Activated CD8-positive, alpha-beta T cell treated with anti-CD3 and anti-CD28 coated beads, Interleukin-2, amount 10 ng/mL, durations not matched to agents 7 days and 5 days (primary cell): ENCODE measurements at places on chromosomes 7 and 10. TPM values are rescaled to one million over a fixed set of nuclear protein-coding genes. Genes with fewer than 3 reads are reported as not detected.

Gene PRKAR1B
- 58.2 TPM for total RNA-seq

Gene SSBP1
- total RNA-seq: 138 TPM

Gene ZNF804B
- not detected for total RNA-seq

Gene CHST3
- not detected for total RNA-seq

Gene SNCG
- total RNA-seq: not detected

Gene MINDY4
- 1.5 TPM for total RNA-seq

Gene C10orf62
- not detected for total RNA-seq

Gene NODAL
- total RNA-seq: not detected

Gene LRRC18
- total RNA-seq: 0.16 TPM

Gene PLXDC2
- total RNA-seq: 0.05 TPM

Gene HPS1
- 85.2 TPM for total RNA-seq

Gene FOXI2
- not detected for total RNA-seq

Gene EPHB6
- total RNA-seq: 7.0 TPM

- no peak overlapping the region for H3K4me3 ChIP-seq
- no peaks in the 10 kb centered on the region for H3K4me1 ChIP-seq
- no peaks in the 10 kb centered on the region for H3K36me3 ChIP-seq
- peaks cover 14% of the 10 kb centered on the region for H3K27me3 ChIP-seq
- no peak overlapping the region for H3K27ac ChIP-seq
Observed at GRCh38 chr10:97895915-97896314, 46.3 kb downstream of the GOLGA7B start.

GRCh38 chr10:37703114-37703513 is 154.3 kb downstream of the ZNF248 start:
- H3K4me3 ChIP-seq: no peak overlapping the region
- no peaks in the 10 kb centered on the region for H3K36me3 ChIP-seq
- H3K4me1 ChIP-seq: no peaks in the 10 kb centered on the region
- no peak overlapping the region for H3K27ac ChIP-seq

DNA sequence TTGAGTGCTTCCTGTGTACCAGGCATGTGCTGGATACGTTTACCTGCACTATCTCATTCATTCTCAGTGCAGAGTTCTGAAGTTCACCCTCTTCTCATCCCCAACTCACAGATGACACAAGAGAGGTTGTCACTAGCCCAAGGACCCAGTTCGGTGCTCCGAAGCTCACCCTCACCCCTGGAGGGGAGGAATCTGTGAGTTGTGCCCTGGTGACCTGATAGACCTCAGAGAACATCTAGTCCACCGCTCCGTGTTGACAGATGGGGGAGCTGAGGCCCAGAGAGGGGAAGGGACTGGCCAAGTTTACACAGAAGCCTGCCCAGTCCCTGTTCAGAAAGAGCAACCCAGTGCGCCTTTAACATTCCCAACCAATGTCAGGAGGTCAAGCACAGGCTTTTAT is 44.8 kb upstream of the EMX2 start:
- DNase-seq: no peak
- H3K27ac ChIP-seq: no peak overlapping the region
- H3K27me3 ChIP-seq: peaks cover 20% of the 10 kb centered on the region
- H3K4me1 ChIP-seq: no peaks in the 10 kb centered on the region
- H3K4me3 ChIP-seq: no peak overlapping the region

DNA sequence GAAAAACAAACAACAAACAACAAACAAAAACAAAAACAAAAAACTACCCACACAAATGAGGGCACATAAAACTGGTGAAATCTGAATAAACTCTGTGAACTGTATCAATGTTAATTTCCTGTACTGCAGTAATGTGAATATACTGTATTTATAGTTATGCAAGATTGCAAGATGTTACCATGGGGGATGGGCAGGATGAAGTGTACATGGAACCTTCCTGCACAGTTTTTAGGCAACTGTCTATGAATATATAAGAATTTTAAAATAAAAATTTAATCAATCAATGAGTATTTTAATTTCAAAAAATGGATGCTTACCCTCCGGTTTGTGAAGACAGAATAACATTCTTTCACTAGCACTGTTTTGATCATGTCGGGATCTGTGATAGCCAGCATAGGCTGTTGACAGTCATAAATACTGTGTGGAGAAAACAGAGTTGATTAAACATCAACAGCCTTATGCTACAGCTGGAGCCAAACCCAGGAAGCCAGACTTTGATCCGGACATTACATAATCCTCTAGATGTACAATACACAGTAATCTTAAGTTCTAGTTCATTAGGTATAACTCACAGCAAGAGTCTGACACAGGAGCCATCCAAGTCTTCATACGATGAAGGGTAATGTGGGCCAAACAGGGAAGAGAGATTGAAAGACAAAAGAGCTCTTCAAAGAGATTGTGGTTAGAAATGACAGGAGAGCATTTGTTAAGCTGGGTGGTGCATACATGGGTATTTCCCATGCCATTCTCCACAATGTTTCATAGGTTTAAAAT is 14.8 kb downstream of the CYP3A7 start:
- no peaks in the 10 kb centered on the region for H3K27me3 ChIP-seq
- no peak overlapping the region for H3K4me3 ChIP-seq
- DNase-seq: no peak
- no peak overlapping the region for H3K27ac ChIP-seq
- no peaks in the 10 kb centered on the region for H3K36me3 ChIP-seq

DNA sequence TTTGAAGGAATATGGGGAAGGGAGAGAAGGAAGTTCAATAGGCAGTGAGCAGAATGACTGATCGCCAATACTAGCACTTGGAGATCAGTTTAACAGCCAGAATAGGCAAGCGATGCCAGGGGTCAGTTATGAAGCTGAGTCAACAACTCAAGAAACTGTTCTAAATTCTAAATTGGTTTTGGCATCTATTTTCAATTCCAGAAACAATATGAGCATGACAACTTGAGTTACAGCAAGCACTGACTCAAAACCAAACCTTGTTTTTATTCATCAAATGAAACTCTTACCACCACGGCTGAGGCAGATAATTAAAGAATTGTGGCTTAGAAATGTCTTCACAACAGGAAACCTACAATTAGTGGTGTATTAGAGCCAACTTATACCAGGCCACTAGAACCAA is 180.5 kb upstream of the ASAH2 start:
- peak overlapping the region; percentile 30 for H3K4me3 ChIP-seq
- peak overlapping the region; percentile 64 for H3K27ac ChIP-seq
- no peak for DNase-seq

- peak overlapping the region; percentile 87 for H3K27ac ChIP-seq
- peak overlapping the region; percentile 99 for H3K4me3 ChIP-seq
- peaks cover 2% of the 10 kb centered on the region for H3K27me3 ChIP-seq
- H3K4me1 ChIP-seq: peaks cover 45% of the 10 kb centered on the region
- DNase-seq: no peak
- peaks cover 64% of the 10 kb centered on the region for H3K36me3 ChIP-seq
Observed at GRCh38 chr7:105016709-105017656, 3.0 kb downstream of the KMT2E start.

DNA sequence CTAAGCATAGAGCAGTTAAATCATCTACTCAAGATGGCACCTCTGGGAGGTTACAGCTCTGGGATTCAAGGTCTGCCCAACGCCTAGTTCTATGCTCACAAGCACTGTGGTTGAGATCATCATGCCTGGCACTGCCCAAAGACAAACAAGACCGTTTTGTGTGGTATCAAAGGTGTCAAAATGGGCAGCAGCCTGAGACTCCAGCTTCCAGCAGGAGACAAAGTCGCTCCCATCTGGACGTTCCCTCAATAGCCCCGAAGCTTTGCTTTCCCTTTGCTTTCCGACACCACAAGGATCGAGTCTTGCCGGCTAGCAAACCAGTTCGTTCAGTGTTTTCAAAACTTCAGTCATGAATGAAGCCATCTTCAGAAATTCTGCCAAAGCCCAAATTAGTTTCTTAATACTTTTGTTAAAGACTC is 5.1 kb downstream of the HABP2 start:
- no peak for DNase-seq
- H3K4me1 ChIP-seq: peaks cover 8% of the 10 kb centered on the region
- no peak overlapping the region for H3K27ac ChIP-seq
- H3K36me3 ChIP-seq: no peaks in the 10 kb centered on the region

- H3K4me3 ChIP-seq: peak overlapping the region; percentile 94
- no peaks in the 10 kb centered on the region for H3K27me3 ChIP-seq
- DNase-seq: peak; percentile 68
Observed at GRCh38 chr7:17298840-17299482, 509 bp downstream of the AHR start.

DNA sequence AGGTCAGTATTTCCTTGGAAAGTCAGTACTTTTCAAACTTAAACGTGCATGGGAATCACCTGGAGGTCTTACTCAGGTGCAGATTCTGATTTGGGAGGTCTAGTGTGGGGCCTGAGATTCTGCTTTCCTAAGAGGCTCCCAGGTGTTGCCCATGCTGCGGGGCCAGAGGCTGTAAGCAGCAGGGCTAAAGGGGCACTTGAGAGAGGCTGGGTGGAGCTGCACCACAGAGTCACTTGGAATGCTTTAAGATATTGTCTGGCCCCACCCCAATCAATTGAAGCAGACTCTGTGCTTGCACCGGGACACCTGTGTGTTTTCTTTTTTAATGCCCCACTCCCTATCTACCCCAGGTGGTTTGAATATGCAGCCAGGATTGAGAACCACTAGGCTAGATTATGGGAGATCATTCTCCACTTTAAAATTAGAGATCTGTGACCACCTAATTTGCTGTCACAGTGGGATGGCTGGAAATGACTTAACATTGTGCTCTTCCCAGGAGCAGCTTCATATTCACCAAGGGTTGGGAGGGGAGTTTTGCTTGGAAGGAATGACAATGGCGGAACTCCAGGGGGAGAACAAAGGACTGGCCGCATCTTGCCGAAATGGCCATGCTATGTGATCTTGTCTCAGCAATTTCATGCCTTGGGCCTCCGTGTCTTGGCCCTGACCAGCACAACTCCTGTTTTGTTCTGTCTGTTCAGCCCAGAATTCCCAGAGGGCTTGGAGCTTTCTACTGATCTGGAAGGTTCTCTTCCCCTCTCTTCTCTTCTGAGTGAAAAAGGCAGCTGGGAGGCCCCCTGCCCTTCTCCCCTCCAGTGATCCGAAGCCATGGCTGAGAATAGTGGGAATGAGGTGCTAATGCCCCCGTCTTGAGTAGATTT is 80.2 kb downstream of the FAM241B start:
- DNase-seq: no peak
- no peak overlapping the region for H3K27ac ChIP-seq
- H3K36me3 ChIP-seq: no peaks in the 10 kb centered on the region
- peaks cover 25% of the 10 kb centered on the region for H3K27me3 ChIP-seq

DNA sequence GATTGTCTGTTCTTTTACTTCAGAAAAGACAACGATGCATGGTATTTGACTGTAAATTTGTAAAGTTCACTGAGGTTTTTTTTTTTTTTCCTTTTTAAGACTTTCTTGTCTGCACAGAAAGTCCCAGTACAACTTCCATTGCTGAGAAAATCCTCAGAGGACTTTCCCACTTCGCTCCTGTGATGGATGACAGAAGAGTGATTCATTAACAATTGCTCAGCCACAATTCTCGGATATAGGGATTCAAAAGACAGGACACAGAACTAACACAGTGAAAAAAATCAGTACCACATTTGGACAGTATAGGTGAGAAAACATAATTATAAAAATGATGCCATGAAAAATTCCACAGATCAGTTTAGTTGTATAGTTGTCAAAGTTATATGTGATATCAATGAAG is 48.0 kb downstream of the SEC23IP start:
- no peaks in the 10 kb centered on the region for H3K4me1 ChIP-seq
- H3K27me3 ChIP-seq: no peaks in the 10 kb centered on the region
- peaks cover 25% of the 10 kb centered on the region for H3K36me3 ChIP-seq
- H3K4me3 ChIP-seq: no peak overlapping the region
- DNase-seq: no peak

GRCh38 chr7:30814700-30815387 is 43.6 kb downstream of the MINDY4 start:
- H3K36me3 ChIP-seq: no peaks in the 10 kb centered on the region
- no peak overlapping the region for H3K4me3 ChIP-seq
- no peaks in the 10 kb centered on the region for H3K4me1 ChIP-seq

DNA sequence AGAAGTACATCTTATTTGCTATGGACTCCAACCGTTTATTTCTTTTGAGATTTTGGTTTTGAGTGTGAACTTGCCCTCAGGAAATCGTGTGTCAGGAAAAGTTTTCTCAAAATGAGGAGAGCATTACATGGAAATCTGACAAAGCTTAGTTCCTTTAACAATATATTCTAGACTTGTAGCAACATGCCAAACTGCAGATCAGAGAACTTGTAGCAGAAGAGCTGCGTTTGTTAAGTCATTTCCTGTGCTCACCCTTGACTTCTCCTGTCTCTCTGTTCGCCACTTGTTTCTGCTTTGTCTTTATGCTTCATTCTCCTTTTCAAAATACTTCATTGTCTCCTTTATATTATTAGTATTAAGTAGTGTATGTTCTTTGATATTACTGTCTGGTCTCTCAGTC is 116.6 kb upstream of the FOXP2 start:
- H3K4me3 ChIP-seq: no peak overlapping the region
- no peaks in the 10 kb centered on the region for H3K36me3 ChIP-seq
- H3K4me1 ChIP-seq: no peaks in the 10 kb centered on the region
- H3K27ac ChIP-seq: no peak overlapping the region
- no peaks in the 10 kb centered on the region for H3K27me3 ChIP-seq

DNA sequence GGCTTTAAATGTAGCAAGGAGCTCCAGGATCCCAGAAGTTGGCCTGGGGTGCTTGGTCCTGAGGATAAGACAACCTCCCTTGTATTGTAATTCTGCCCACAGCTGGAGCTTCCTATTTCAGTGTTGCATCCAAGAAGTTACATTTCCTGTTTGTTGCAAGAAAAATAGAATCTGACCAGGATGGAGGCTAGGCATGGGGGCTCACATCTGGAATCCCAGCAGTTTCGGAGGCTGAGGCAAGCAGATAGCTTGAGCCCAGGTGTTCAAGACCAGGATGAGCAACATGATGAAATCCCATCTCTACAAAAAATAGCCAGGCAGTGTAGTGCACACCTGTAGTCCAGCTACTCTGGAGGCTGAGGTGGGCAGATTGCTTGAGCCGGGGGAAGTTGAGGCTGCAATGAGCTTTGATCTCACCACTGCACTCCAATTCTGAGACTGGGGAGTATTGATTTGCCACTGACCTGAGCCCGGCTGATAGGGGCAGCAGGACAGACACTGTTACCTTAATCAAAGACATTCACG is 766 bp upstream of the ITIH2 start:
- no peaks in the 10 kb centered on the region for H3K4me1 ChIP-seq
- no peak overlapping the region for H3K4me3 ChIP-seq
- no peak for DNase-seq
- no peaks in the 10 kb centered on the region for H3K36me3 ChIP-seq
- H3K27me3 ChIP-seq: peaks cover 38% of the 10 kb centered on the region

DNA sequence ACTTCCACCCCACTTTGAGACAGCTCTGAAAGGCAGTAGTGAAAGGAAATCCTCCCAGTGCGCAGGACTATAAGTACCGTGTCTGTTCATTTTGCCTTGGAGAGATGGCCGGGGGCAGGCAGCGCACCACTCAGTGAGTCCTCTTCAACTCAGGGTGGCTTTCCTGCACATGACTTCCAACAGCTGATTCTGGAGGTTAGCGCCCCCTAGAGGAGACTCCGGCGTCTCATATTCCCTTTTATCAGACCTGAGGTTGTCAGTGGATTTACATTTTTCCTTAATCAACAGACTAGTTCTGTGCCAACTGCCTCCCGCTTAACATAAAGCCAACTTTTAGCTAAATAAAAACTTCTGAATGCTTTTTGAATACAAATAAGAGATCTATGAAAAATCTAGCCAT is 101.0 kb downstream of the HERPUD2 start:
- no peak overlapping the region for H3K4me3 ChIP-seq
- DNase-seq: peak; percentile 28
- no peak overlapping the region for H3K27ac ChIP-seq
- peaks cover 4% of the 10 kb centered on the region for H3K4me1 ChIP-seq
- peaks cover 3% of the 10 kb centered on the region for H3K27me3 ChIP-seq

GRCh38 chr7:130387628-130388403 is 7.5 kb downstream of the CPA1 start:
- no peaks in the 10 kb centered on the region for H3K4me1 ChIP-seq
- no peak overlapping the region for H3K27ac ChIP-seq
- no peaks in the 10 kb centered on the region for H3K27me3 ChIP-seq
- peaks cover 3% of the 10 kb centered on the region for H3K36me3 ChIP-seq
- DNase-seq: no peak
